ENCODE measurements at places on chromosomes 7 and 10.
A peak's percentile ranks its signal among the peaks of the same experiment; 100 is the strongest.

DNA sequence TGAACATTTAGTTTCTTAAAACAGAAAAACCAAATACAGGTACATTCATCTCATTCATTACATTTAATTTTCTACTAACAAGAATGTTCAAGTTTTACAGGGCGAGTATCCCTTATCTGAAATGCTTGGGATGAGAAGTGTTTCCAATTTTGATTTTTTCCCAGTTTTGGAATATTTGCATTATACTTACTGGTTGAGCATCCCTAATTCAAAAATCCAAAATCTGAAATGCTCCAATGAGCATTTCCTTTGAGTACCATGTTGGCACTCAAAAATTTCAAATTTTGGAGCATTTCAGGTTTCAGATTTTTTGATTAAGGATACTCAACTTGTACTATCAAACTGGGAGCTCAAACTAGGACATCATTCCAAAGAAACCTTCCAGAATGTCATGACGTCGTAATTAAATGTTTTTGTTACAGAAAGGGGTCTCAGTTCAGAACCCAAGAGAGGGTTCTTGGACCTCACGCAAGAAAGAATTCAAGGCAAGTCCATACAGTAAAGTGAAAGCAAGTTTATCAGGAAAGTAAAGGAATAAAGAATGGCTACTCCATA is 90.8 kb upstream of the PIK3CG start:
- no peak for DNase-seq

GRCh38 chr10:34081347-34081743 is 733.8 kb downstream of the PARD3 start:
- DNase-seq, result no peak

DNA sequence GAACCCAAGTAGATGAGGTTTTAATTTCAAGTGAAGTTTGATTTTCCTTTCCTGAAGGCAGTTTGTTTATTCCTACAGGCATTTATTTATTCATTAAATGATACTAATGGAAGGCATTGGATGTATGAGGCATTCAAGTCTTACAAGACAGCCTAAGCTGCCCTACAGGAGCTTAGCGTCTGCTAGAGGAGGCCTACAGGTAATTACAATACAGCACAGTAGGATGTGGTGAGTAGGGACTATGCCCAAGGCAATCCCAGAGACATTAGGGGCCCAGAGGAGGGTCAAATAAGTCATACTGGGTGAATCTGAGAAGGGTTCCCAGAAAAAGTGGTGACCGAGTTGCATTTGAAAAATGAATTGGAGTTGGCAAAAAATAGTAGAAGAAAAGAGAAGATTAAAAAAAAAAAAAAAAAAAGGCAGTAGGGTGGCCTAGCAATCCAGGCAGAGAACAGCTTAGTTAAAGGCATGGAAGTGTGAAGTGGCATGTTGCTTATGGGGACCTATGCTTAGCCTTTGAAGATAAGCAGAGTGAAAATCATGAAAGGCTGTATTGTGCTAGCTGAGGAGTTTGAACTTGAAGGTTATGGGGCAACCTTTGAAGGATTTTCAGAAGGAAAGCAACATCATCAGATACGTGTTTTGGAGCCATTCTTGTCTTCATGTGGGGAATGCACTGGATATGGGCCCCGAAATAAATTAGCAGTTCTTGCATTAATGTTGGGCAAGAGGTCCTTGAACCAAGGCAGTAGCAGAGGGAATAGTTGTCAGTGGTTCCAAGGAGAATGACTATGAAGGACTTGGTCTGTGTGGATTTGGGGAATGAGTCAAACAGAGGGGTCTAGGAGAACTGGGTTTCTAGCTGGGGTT is 65.5 kb downstream of the SNX10 start:
- DNase-seq, result peak; percentile 40

DNA sequence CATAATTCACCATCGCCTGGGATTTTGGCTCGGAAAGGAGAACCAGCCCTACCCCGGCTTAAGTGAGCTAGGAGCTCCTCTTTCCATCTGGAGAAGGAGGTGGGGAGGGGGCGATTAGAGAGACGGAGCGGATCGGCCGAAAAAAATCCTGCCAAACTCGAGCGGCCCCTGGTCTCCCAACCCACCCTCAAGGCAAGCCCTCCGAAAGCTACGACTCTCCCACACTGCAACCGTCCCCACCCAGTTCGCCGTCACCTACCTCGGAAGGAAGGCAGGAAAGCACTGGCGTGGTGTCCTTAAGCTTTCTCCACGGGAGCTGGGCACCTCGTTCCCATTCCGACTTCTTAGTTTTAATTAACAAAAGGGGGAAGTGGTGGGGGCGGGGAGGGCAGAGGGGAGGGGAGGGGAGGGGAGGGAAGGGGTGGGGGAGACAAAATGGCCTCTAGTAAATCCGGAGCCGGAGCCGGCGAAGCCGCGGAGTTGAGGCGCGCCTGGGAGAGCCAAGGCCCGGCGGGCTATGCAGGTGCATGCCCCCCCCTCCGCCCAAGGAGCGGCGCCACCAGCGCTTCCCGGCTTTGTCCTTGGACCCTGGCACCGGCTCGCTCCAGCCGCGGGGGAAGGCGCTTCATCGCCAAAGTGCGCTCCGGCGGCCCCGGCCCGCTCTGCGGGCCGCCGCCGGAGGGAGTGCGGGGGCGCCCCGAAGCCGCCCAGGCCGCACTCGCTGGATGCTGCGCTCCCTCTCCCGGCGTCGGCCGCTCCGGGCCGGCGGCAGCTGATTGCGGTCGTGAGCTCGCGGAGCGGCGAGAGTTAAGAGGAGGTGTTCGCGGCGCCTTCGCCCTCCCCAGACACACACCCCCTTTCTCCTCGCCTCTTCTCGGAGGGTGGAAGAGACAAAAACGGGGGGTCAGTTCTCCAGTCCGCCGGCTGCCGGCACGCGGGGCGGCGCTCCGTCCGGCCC is at the start of gene LRRC4:
Gene LRRC4, minus strand, starts transcription at position 784 of the 958 bp plus-strand sequence. CDS start 797 bp downstream, outside the sequence.
- peak; percentile 38 for DNase-seq

DNA sequence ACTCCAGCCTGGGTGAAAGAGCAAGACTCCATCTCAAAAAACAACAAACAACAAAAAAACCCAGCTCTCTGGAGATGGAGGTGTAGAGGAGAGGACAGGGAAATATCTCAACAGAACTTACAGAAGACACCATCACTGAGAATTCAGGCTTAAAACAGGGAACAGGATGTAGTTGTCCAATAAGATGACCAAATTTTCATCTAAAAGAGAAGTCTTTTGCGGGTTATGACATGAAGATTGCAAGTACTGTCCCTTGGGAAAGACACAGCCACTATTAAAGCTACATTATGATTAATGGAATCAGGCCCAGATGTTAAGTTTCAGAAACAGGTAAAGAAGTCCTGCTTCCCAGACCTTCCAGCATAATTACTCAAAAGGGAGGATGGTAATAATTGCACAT is 235.2 kb upstream of the NRP1 start:
- DNase-seq, result no peak
